Gastroesophageal sphincter (tissue), 4 donors: ENCODE measurements at places on chromosomes 12 and 14.

- no peak for ATAC-seq
Observed at GRCh38 chr12:13805041-13805440, 176.4 kb downstream of the GRIN2B start.

DNA sequence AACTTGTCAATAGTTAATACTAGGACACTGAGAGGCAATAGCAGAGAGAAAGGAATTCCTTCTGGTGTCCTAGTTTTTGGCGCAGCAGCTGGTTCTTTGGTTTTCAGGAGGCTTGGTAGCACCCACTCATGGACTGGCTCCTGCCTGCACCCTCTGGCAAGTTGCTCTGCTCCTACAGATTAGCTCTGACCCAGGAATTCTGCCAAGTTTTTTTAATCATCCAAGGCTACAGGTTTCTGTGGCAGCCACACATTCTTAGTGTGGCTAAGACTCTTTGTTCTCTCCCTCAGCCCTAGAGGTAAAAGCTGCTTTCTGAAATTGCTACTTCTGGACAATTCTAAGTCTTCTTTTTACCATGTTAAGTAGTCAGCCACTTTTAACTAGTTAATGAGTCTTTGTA lies 72.0 kb upstream of the FKBP4 start:
- no peak for ATAC-seq

- peak; percentile 16 for ATAC-seq
Observed at GRCh38 chr12:79183926-79184325, 319.4 kb downstream of the SYT1 start.

DNA sequence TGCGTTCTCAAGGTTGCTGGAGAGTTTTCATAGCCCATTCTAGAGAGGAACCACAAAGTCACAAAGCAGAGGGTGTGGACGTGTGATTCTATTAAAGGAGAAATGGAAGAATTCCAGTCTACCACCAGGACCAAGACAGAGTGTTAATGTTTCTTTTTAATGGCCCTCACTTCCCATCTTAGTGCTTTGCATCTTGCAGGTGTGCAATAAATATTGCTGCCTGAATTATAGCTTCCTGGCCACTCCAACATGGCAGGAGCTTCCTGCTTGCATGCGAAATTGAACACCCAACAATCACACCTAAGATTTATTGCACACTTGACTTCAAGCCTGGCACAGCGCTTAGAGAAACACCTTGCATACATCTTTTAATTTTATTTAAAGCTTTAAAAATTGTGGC lies 22.4 kb upstream of the PPP1CC start:
- ATAC-seq, result no peak

DNA sequence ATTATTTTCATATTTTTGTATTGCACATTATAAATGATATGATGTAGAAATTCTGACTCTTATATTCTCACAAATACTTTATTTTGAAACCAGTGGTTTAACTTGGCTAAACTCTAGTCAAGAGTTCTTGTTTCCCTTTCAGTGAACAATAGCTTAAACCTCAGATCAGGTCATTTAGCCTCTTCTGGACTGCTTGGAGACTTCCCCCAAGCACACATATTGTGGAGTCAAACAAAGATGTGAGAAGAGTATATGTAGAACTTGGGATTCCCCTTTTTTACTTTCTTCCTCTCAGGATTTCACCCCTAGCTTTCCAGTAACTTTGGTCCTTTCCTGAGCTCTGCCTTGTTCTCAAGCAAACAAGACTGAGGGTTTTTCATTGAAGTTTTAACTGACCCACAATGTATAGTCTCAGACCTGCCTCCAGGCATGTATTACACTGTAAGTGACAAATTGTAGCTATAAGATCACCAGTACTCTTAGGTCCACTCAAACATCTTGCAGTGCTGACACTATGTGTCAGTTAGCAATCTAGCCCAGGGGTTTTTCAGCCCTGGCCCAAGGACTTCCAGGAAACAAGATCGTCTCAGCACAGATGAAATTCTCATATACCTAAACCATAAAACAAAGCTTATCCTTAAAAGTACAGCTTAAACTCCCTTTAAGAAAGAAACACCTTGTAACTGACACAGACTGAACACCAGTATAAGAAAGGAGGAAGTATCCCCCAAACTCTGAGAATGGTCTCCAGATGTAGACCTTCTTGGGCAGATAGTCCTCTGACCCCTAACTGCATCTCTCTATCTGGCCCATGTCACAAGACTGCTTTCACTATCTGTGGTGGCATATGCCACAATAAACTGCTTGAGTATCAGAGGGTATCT lies 98.6 kb downstream of the SLC6A15 start:
- no peak for ATAC-seq

- ATAC-seq, result peak; percentile 94
Observed at GRCh38 chr12:111599453-111600204, 514 bp upstream of the ATXN2 start.

- no peak for ATAC-seq
Observed at GRCh38 chr14:102192840-102193502, 53.3 kb downstream of the WDR20 start.

- ATAC-seq, result no peak
Observed at GRCh38 chr12:104423809-104424208, 32.9 kb upstream of the CHST11 start.

- ATAC-seq, result no peak
Observed at GRCh38 chr12:66755727-66756395, 77.0 kb upstream of the GRIP1 start.

DNA sequence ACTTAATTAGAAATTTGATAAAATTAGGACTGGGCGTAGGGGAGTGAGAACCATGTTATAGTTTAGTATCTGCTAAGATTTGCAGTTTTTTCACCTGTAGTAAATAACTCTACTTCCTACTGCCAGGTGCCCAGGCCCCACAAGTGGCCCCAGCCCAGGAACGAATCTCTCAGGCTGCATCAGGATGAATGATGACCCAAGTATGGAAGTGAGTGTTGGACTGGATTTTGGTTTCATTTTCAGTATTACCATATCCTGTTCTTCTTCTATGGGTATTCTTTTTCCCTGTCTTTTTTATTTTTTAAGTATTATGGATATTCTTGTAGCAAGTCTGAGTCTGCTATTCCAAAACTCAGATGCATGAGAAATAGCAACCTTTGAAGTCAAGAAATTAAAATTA lies 120.3 kb upstream of the BCAT1 start:
- no peak for ATAC-seq

DNA sequence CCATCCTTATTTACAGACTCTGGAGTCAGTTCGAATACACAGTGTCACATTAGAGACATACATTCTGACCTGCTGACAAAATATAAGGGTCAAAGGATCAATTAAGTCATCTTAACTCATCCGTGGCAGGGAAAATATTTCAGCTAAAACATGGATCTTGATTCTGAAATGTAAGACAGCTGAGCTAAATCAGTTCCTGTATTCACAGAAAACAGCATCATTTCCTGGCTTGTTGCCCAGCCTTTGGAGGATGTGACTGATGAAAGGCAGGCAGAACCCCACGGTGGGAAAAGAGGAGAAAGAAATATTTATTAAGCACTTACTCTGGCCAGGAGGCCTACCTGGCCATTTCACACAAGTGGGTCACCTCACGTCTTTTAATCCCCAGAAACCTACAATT lies 101.9 kb downstream of the GAS2L3 start:
- ATAC-seq, result no peak

DNA sequence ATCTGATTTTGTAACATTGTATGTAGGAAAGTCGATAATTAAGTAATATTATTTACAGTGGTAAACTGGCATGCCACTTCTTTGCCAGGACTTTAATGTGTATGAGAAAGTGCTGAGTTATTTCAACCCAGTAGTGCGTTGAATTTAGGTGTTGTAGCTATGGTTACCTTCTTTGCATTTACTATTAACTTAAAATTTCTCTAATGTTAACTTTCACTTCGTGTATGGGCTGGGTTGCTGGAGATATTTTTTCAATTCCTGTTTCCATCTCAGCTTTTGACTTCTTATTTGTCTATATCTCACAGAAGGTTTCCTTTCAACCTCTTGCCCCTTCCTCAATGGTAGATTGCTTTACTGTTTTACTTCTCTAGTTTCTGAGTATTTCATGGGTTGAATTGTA lies 1345.6 kb downstream of the FSCB start:
- ATAC-seq, result no peak

DNA sequence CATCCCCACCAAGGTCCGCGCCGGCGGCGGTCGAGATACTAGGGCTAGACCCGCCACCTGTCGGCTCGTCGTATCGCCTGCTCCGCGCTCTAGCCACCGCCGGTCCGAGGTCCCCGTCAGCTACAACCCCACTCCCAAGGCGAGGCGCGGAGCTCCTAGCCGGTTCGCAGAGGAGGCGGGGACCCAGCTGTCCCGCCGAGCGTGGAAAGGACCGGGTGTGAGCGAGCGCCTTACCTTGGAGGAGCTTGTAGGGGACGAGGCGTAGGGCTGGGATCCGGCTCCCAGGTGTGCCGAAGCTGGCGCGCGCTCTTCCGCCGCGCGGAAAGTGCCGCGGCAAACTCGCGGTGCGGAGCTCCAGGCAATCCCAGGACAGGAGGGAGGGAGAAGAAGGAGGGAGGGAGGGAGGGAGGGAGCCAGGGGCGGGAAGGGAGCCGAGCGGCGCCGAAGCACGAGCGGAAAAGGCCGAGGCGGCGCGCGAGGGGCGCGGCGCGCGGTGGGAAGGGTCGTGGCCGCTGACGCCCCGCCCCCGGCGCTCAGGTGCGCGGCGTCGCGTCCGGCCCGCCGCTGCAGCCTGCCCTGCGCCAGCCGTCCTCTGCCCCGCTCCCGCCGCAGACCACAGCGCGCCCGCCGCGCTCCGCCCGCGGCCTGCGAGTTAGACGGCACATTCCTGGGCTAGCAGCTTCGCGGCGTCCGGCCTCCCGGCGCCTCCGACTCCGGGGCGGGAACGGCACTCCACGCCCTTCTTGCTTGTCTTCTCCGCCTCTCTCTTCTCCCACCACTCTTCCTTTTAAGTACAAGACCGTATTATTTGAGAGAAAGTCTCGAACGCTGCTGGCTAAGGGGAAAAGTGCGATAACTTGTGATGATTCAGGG lies at the start of gene PAWR:
PAWR (minus strand) TSS at position 327 of the 873 bp plus-strand sequence. CDS start 720 bp downstream, outside the sequence.
- ATAC-seq, result peak; percentile 77

GRCh38 chr14:24706351-24706750 lies 72.4 kb upstream of the GZMB start:
- no peak for ATAC-seq
